ENCODE measurements at places on chromosomes 3 and 15.

DNA sequence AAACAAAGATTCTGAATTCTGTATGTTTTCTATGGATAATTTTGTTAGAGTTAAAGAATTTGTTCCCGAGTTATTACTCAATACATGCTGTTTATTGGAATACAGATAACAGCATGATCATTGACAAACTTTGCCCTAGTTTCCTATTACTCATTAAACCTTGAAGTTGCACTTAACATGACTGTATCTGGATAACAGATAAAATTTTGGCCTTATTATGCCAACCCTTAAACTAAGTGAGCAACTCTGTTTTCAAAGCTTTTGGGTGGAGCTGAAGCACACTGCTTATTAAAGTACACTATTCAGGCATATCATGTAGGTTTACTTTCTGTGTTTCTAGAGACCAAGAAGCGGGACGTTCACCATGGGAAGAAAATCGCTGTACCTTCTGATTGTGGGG is at the start of gene AADAC:
AADAC (plus strand) TSS at position 318 of the 400 bp plus-strand sequence; CDS start at position 365, 47 bp downstream.
- DNase-seq, result no peak

GRCh38 chr3:134603480-134603879 is 47.3 kb downstream of the KY start:
- no peak for DNase-seq

GRCh38 chr3:114417675-114418074 is 123.8 kb downstream of the TIGIT start:
- no peak for DNase-seq

DNA sequence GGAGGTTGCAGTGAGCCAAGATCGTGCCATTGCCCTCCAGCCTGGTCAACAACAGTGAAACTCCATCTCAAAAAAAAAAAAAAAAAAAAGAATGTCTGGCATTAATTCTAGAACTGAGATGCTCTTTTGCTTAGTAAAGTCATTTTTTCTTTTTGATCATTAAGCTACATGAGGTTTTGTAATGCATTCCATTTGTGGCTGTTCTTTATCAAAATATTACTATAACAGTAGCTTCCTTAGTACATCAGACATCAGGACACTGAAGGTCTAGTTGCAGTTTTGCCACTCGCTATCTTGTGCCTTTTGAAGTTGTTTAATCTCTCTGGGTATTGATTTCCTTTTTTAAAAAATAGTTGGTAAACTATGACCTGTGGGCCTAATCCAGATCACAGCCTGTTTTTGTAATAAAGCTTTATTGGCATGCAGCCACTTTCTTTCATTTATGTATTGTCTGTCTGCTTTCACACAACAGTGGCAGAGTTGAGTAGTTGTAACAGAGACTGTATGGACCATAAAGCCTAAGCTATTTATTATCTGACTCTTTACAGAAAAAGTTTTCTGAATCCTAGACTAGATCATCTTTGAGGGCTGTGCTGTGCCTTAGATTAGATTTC is 76.6 kb downstream of the SLC25A26 start:
- no peak for DNase-seq

GRCh38 chr15:22878103-22878502 is 39.6 kb downstream of the NIPA2 start:
- no peak for DNase-seq

DNA sequence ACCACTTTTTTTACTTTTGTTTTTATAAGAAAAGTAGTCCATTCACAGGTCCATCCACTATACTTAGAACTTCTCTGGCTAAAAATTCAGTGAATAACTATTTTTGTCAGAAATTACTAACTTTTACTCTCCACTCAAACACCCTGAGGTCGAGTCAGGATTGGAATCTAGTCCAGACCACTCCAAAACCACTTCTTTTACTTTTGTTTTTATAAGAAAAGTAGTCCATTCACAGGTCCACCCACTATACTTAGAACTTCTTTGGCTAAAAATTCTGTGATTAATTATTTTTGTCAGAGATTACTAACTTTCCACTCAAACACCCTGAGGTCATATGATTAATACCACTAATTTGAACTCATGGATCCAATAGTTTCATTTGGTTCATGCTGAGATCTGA is 239.4 kb downstream of the RORA start:
- DNase-seq, result no peak

DNA sequence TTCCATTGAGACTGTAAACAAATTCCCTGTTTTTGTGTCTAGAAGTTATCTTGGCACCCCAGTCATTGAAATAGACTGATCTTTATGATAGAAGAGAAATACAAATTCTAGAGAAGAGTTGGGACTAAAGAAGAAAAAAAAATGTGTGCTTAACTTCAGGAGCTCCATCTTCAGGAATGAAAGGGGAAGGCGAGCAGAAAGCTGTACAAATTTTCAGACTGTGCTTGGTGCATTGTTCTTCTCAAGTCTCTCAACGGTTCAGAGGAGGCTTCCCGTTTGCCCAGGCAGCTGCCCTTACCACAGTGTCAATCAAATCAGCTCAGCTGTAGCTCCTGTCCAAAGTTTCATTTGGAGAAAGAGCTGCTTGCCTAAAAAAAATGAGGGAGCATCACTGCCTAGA is 41.7 kb downstream of the OXSM start:
- DNase-seq, result no peak
